NCI-H1436 treated with DMSO at 0.1 percent for 48 hours (cell line): ENCODE measurements at places on chromosomes 2 and 18.

DNA sequence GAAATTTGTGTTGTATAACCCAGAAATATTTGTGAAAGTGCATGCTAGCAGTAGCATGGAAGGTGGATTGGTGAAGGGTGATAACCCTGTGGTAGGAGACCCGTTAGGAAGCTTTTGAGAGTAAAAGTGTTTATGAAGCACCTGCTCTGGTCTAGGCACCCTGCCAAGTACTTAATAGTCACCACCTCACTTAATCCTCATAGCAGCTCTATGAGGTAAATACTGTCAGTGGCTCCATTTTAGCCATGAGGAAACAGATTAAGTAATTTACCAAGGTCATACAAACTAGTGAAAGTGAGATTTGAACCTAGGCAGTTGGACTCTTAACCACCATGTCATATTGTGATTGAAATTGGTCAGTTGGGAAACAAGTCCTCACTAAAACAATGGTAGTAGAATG lies 66.8 kb downstream of the TET3 start:
- DNase-seq = no peak

DNA sequence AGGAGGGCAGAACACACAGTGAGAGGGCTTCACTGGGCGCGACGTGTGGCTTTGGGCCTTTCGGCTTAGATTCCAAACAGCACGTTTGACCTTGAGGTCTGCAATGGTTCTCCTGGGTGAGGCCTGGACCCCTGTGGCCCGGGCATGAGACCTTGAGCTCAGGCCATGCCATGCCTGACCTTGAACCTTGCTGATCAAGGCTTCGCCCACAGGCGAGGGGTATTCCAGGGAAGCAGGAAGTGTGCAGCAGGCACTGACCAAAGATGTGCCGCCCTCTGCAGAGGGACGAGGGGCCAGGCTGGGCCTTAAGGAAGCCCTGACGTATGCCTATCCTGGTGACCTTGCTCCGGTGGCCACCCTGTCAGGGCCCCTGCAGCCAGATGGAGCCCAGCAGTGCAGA lies 178.3 kb upstream of the HDAC4 start:
- no peak for DNase-seq

DNA sequence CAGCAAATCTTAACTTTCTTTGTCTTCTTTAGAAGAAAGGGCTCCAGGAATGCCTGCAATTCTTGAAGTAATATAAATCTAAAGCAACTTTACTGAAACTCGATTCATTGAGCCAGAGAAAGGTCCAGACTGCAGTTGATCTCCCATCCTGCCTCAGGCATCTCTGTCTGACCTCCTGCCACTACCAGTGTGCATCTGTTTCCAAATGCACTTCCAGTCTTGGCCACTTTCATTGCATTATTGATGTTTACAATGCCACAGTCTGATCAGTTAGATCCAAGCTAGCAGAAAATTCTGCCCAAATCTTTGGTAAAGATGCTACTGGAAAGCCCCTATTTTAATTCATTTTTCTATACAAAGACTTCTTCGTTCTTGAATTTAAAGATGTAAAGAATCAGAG lies 158.0 kb downstream of the RAPGEF4 start:
- no peak for DNase-seq

DNA sequence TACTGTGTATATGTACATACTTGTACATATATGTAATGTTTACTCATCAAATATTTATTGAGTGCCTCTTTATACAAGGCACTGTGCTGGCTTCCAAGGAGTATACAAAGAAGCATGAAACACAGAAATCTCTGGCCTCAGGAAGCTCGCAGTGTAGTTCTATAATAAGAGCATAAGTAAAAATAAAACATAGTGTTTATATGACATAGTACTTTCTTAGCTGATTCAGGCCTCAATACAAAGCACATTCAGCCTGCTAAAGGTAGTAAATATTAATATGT lies 13.9 kb downstream of the STAMBP start:
- DNase-seq = no peak

DNA sequence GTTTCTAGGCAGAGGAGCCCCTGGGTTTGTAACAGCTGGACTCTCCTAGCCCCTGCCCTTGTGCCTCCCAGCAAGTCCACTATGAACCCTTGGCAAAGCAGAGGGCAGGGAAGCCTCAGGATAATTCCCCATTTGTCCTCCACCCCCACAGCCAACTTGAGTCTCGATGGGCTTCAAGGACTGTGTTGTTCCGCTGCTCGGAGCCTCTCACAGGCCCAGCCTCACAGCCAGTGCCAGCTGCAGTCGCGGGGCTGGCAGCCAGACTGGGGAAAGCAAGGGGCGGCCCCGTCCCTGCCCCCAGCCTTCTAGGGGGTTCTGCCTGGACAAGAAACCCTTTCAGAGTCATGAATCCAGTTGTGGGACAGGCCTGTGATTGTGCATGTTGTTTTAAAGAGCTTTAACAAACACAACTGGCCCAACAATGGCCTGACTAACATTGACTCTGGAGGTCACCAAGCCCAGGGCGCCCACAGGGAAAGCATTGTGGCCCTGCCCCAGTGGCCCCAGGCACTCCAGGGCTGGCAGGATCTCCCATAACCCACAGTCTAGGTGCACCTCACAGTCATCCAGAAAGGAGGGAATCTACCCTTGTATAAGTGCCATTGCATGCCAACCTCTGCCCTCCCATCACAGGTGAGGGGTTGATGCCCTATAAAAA lies 71.8 kb upstream of the DAPL1 start:
- DNase-seq = no peak

DNA sequence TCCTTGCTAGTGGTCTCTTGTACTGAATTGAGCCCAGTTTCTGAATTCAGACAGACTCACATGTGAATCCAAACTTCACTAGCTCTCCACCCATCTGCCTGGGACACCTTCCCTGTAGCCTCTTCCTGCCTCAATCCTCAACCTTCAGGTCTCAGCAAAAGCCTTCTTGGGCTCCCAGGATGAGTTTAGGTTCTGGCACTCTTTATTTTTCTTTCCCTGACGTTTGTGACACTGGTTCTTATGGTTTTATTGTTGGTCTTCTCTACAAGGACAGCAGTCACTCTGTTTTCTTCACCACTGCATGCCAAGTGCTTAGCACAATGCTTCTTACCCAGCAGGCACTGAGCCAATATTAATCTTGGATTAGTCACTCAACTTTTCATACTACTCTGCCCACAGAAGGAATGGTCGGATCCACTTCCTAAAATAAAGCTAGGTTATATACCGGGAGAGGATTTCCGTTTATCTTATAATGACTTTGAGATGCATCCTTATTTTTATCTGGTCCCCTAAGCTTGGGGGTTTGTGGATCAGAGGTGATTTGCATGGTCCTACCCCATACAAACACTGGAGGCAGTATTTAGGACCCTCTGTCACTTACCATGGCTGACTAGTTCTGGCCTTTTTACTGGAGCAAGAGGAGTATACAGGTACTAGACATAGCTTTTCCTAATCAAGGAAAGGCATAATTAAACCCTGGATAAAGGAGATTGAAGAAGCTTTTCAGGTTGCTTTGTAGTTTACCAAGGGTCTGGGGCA lies 186.3 kb downstream of the MYCN start:
- DNase-seq = no peak

- no peak for DNase-seq
Observed at GRCh38 chr2:138421315-138421970, 80.1 kb upstream of the SPOPL start.

DNA sequence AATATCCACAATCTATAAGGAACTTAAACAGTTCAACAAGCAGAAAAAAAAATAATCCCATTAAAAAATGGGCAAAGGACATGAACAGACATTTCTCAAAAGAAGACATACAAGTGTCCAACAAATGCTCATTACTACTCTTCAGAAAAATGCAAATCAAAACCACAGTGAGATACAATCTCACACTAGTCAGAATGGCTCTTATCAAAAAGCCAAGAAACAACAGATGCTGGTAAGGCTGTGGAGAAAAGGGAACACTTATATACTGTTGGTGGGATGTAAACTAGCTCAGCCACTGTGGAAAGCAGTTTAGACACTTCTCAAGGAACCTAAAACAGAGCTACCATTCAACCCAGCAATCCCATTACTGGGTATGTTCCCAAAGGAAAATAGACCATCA lies 7.2 kb upstream of the CRYGB start:
- DNase-seq = no peak

DNA sequence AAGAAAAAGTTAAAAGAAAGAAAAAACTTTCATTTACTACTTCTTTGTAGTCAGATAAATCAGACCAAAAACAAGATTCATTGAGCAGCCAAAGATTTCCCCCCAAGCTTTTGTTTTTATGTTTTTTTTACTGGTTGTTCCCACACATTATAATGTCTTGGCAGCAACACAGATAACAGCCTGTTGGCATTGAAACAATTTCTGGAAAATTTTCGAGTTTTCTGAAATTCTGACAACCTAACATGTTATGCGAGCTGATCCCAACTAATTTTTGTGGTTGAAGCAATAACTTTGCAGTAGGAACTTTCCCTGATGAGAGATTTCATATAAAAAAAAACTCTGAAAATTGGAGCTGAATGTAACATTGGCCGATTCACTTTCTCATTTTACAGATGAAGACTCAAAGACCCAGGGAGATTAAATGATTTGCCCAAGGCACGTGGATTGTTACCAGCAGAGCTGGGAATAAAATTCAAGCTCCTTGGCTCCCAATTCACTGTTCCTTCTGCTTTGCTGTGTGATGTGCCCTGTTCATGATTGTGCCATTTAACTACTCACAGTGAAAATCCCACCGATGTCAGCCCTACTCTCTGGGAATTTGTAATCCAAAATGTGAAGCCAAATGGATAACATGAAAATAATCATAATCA lies 167.5 kb downstream of the GRB14 start:
- DNase-seq = no peak

DNA sequence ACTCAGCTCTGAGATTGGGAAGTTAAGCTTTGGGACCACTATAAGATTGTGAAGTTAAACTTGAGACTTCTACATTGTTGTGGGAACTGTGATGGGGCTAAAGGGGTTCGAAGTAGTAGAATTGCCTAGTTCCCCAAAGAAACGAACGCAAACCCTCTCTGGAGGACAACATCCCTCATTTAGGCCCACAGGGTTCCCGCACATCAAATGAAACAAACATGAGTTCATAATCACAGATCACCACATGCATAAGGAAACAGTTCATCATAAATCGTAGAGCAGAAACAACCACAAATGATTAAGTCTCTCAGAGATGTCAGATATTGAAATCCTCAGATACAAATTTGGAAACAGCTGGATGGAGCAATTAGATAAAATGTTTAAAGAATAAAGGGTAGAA lies 55.9 kb upstream of the HPCAL1 start:
- DNase-seq = no peak

GRCh38 chr2:27347641-27348040 lies 8.9 kb downstream of the GTF3C2 start:
- no peak for DNase-seq

- no peak for DNase-seq
Observed at GRCh38 chr2:185859506-185859905, 120.9 kb downstream of the FSIP2 start.

DNA sequence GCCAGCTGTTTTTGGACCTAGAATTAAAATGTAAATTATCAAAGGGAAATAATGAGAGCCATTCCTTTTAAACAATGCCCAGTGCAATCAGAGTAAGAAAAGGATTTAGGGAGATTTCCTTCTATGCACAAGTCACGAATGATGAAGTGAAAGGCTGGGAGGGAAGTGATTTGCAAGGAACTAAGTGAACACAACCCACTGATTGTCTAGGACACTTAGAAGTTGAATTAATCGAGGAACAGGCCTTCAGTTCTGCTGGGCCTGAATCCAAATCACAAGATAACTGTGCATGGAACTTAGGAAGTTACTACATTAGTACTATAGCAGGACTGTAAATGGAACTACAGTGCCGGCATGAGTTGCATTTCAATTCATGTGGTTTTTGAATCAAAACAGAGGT lies 17.7 kb downstream of the MAP2 start:
- DNase-seq = no peak

DNA sequence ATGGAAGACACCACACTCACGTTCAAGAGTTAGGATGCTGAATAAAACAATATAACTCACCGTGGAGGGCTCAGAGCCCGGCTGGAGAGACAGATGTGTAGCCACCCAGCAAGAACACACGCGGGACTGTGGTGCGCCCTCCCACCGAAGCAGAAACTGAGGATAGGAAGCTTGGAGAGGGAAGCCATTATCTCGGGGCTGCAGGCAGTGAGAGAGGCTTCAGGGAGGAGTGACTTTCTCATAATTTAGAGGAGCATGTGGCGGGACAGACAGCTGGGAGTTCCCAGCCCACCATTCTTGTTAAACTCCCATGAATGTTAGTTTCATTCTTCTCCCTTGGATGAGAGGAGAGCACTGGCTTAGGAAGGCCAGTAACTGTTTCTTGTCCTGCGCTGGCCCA lies 96.4 kb downstream of the MAPRE2 start:
- no peak for DNase-seq

DNA sequence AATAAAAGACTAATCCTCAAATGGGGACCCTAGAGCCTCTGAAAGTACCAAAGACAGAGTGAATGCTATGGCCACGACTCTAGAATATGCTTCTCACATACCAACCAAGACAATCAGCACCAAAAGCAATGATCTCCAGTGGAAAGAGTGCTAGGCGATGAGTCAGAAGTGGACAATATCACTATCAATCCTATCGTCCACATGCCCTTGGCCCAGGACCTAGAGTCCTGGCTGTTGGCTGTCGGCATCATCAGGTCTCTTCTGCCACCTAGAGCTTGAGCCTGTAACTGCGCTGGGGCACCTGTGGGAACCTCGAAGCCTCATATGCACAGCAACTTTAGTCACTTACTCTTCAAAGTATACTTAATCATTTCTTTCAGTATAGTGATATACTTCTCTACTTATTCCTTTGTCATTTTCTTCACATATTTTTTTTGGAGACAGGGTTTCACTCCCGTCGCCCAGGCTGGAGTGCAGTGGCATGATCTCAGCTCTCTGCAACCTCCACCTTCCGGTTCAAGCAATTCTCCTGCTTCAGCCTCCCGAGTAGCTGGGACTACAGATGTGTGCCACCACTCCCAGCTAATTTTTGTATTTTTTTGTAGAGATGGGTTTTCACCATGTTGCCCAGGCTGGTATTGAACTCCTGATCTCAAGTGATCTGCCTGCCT lies 29.7 kb downstream of the NOL10 start:
- no peak for DNase-seq
